Naive B cell (primary cell): ENCODE measurements at places on chromosomes 2 and 18.

GRCh38 chr2:108271691-108272253 is 16.9 kb upstream of the SULT1C2 start:
- no peak for DNase-seq

- DNase-seq: no peak
These were observed 27.4 kb downstream of the SLC66A2 start for GRCh38 chr18:79923896-79924585.

GRCh38 chr2:52964916-52965530 is 802.6 kb upstream of the CHAC2 start:
- no peak for DNase-seq

- no peak for DNase-seq
These were observed 42.0 kb downstream of the ZFP36L2 start for GRCh38 chr2:43184339-43184895.

DNA sequence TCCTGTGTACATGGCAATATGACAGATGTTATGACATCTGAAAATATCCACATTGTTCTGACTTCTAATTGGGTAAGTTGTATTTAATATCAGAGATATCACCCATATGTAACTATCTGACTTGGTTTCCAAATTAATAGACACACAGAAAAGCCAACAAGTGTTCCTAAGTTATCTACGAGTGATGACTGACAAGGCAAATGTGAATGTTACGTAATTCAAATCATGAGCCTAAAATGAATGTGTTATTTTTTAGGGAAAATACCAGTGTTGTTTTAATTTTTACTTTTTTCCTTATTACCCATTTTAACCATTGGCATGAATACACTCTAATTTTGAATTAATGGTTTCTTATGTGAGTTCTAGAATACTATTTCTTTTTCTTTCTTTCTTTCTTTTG is 15.8 kb upstream of the PNO1 start:
- no peak for DNase-seq

DNA sequence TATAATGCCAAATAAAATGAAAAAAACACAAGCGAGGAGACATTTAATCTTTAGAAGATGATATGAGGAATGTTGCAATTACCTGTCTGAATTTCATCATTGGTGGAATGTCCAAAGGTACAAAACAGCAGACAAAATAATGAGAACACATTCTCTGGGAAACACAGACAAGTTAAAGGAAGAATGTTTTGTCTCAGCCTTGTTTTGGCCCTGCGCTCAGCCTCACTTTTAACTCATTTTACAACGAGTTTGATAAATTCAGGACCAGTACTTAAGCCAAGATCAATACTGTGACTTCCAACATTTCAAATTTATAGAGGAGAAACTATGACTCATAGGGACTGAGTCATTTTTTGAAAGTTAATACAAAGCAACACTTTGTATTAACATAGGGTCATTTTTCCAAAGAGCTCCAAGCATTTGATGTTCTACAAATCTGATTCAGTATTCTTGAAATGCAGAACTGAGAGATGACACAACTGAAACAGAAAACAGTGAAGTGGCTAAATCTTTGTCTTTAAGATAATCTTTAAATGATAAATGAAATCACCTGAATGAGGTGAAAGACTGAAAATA is 833.2 kb upstream of the CHAC2 start:
- no peak for DNase-seq

- no peak for DNase-seq
These were observed 120.8 kb upstream of the STK17B start for GRCh38 chr2:196291873-196292800.

- DNase-seq: no peak
These were observed 148.5 kb downstream of the GFPT1 start for GRCh38 chr2:69238449-69239031.

DNA sequence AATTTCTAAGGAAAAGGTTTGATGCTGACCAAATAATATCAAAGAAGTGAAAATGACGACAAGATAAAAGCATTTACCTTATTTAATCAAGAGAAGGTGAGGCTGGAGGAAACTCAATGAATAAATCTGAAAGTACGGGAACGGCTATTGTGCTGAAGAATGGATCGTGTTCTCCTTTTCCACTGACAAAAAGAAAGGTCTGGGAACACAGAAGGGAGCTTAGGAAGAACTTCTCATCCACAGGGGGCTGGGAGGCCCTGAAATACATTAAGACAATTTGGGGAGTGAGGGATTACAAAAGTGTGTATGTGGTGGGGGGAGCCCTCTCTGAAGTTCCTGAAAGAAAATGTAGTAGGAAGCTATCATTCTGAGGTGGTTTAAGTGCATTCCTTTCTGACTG is 582.3 kb downstream of the SLC4A3 start:
- DNase-seq: no peak

GRCh38 chr2:118442996-118443553 is 354.8 kb downstream of the INSIG2 start:
- DNase-seq: no peak
